ENCODE measurements at places on chromosomes 1 and 21. TPM values are rescaled to one million over a fixed set of nuclear protein-coding genes. Genes with fewer than 3 reads are reported as not detected.

PEX11B gene
- 22.3 TPM for total RNA-seq

NUAK2 gene
- total RNA-seq = 0.57 TPM

KCNJ9 gene
- not detected for total RNA-seq

LCE3E gene
- total RNA-seq = not detected

ZFP69B gene
- 1.3 TPM for total RNA-seq

KCNJ6 gene
- not detected for total RNA-seq

THEM5 gene
- total RNA-seq = not detected

HSPB7 gene
- total RNA-seq = 5,391 TPM

EVA1C gene
- 13.9 TPM for total RNA-seq
